ENCODE measurements at places on chromosomes 2 and 18.

DNA sequence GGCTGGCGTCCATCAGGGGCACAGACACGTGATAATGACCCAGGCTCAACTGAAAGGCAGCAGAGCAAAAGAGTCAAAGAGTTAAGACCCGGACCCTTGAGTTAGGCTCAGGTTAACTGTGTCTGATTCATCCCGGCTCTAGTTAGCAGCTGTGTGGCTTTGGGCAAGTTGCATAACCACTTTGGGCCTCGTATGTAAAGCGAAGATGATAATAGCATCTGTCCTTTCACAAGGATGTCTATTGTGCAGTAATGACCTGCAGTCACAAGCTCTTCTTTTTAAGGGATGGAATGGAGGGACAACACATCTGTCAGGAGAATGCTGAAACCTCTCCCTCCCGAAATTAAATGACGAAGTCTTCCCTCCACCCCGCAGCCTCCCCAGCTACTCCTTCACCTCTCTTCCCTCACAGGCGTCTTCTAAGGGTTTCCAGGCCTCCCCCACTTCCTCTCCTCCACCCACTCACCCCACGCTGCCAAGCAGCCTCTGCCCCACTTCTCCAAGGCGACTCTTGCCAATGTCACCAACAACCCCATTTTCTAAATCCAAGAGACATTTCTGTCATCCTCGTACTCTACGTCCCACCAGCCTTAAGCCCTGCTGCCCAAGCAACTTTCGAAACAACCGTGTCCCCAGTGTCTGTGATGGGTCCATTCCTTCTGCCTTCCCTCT lies 135.1 kb upstream of the ID2 start:
- no peak for DNase-seq

DNA sequence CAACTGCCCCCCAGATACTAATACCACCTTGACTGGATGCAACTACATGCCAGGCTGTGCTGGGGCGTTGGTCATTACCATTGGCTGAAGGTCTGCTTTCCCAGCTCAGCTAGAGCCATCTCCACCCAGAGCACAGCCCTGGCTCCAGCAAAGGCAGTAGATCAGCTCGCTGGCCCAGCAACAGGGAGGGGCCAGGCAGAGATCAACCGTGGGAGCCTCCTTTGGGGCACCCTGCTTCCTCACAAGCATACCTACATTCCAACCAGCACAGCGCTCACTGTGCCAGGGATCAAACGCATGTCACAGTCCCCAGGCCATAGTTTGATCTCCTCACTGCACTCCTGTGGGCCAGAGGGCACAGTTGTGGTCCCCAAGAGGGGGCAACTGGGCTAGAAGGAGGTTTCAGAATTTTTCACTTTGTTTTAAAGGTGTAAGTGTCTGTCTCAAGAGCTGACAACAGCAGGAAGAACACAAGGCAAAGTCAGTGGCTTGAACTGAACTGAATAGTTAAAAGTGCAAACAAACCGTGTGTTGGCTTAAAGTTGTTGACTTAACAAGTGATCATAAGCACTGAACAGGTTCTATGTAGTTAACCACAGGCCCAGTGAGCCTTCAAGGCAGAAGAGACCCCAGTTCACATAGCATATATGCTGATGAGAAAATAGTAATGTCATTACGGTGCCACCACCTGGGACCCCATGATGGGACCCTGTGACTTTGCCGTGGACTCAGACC lies 70.1 kb upstream of the BZW1 start:
- DNase-seq: no peak

DNA sequence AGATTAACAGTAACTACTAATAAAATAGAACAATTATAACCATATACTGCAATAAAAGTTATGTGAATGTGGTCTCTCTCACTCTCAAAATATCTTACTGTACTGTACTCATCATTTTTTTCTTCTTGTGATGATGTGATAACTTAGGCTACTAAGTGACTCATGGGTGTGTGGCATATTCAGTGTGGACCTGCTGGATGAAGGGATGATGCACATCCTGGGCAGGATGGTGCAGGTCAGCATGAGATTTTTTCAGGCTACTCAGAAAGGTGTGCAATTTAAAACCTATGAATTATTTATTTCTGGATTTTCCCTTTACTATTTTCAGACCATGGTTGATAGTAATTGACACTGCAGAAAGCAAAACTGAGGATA lies 90.7 kb downstream of the NCKAP5 start:
- no peak for DNase-seq

DNA sequence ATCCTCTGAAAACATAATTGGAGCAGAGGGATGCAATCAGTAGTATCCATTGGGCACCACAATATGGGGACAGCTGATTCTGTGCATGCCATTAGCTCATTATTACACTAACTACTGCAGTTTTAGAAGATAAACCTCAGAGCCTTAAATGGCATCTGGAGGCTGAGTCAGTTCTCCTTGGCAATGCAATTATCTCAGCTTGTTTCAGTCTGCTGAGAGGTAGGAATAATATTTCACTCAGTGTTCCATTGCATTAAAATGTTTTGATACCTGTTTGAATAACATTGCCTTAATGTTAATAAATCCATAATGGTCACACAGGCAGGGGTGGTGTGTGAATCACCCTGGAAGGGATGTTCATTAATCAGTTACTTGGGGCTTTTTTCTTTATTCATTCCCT lies 309.6 kb downstream of the LRRTM1 start:
- DNase-seq: no peak

GRCh38 chr18:41324934-41325333 lies 630.1 kb upstream of the PIK3C3 start:
- no peak for DNase-seq

DNA sequence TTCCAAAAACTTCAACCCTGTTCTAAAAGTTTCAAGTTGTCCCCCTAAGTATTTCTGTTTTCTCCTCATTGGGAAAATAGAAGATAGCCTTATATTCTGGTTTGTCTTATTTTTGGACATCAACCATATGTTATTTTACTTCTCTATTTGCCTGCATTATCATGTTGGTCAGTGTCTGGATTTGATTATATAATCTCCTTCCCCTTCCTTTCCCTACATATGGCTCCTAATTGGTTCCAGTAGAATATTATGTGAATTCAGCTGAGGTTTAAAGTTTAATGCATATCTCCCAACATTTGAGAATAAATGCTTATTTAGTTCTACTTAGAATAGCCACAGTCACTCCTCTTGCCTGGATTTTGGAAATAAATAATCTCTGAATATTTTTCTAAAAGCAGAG lies 66.9 kb downstream of the OXER1 start:
- DNase-seq: no peak

- DNase-seq: no peak
These were observed 14.2 kb upstream of the PLEKHM3 start for GRCh38 chr2:208039376-208040110.

- no peak for DNase-seq
These were observed 1287.6 kb upstream of the ZEB2 start for GRCh38 chr2:145807554-145807953.

DNA sequence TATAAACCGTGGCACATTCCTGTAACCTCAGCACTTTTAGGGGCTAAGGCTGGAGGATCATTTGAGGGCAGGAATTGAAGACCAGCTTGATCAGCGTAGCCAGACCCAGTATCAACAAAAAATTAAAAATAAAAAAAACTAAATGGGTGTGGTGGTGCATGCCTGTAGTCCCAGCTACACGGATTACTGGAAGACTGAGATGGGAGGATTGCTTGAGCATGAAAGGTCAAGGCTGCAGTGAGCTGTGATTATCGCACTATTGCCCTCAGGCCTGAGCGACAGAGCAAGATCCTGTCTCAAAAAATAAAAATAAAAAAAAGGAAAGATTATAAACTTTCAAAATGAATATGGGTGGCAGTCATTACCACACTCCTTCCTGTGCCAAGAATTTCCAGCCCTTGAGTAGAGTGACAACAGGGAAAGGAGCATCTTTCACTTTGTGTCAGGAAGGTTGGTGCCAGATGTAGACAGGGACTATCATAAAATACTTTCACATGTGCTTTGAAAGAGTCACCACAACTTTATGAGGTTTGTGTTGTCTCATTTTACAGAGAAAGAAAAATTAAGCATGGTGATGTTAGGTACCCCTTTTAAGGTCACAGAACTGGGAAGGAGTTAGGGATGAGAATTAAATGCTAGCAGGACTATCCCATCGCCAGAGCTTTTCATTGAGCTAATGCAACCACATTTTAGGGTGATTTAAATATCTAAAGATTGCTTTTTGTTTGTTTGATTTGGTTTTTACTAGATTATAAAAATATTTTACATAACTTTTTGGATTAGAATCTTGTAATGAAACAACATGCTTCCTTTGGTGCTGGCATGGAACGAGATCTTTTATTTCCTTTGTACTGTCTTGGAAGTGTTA lies 1617.4 kb upstream of the ACVR2A start:
- DNase-seq: no peak

GRCh38 chr18:79971211-79971952 lies 6.9 kb downstream of the HSBP1L1 start:
- no peak for DNase-seq

DNA sequence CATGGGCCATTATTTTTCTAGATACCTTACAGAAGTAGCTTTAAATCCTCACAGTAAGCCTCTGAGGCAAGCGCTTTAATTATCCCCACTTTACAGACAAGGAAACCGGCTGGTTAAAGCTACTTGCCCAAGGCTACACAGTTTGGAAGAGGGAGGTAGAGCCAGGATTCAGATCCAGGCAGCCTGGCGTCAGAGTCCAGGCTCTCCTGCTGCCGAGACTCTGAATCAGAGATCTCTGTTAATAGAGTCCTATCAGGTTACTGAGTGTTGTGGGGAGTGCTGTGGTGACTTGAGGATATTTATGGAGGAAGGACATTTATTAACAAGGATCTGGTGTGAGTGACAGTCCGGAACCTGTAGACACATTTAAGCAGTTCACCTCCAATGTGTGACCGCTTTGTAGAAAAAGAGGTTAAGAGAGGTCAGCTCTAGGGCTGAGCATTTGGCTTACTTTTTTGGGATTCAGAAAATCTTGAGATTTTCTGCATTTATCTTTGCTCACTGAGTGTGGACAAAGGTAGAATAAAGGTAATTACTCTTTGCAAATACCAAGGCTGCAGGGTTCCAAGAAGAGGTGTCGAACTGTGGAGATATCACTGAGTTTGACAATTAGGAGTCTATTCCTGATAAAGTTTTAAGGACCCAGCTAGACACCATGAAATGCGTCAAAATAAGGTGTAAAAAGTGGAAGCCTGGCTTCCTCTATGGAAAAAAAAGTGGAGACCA lies 1.6 kb upstream of the CEP192 start:
- DNase-seq: no peak

Data from GM12892 (cell line).